ENCODE measurements at places on chromosomes 2 and 18.

DNA sequence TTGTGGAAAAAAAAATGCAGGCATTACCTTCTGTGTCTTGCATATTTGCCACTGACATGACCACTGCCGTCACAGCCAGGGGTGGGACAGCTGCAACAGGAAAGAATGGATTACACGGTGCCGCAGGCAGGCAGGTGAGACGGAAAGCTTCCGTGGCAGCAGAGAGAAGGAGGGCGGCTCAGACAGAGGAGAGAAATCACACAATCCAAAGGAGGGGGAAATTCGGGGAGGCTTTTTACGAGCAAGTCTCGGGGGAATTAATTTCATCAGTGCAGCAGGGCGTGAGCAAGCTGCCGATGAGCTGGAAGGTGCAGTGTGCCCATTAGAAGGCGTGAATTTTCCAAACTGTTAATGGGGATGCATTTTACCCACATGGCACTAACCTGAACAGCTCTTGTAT, 234.8 kb upstream of the PXDN start:
- no peak for DNase-seq

GRCh38 chr2:204900487-204900886, 355.2 kb downstream of the PARD3B start:
- no peak for DNase-seq

GRCh38 chr2:80364524-80365212, 60.1 kb upstream of the LRRTM1 start:
- no peak for DNase-seq

- no peak for DNase-seq
Measured at GRCh38 chr18:44897411-44897810, 216.7 kb downstream of the SETBP1 start.

DNA sequence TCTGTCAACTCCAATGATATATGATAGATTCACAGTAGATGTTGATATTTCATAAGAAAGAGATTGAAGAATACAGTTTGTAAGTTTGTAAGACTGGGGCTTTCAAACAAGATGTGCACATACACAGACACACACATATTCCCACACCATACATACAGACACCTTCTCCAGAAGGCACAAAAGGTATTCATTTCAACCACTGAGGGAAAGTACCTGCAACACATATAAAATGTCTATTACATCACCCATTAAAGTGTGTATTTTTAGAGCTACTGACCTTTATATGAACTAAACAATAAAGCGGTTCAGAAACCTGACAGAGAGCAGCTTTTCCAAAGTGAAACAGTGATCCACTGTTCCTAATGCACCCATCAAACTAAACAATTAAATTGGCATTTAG, 53.3 kb downstream of the CCDC148 start:
- no peak for DNase-seq

DNA sequence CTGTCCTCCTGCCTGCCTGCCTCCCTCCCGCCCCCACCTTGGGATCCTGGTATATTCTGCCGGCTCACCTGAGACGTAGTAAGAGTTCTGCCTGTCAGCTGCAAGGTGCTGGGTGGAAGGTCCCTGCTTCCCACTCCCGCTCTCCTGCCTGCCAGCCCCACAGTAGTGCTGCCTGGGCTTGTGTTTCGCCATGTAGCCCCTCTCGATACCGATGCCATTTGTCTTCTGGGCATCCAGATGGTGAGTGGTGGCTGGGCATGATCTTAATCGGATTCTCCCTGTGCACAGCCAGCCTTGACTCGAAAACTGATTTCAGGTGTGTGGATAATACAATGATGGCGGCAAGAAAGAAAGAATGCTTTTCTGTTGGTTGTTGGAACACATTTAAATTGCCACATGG, 184.9 kb downstream of the AGAP1 start:
- no peak for DNase-seq

GRCh38 chr2:172430678-172431077, 3.3 kb downstream of the ITGA6 start:
- DNase-seq = no peak

- DNase-seq = no peak
Measured at GRCh38 chr2:132597831-132598230, 72.2 kb downstream of the LYPD1 start.

GRCh38 chr2:110804915-110805314, 72.5 kb downstream of the ACOXL start:
- DNase-seq = no peak

GRCh38 chr2:36253086-36253485, 102.5 kb upstream of the CRIM1 start:
- no peak for DNase-seq

- DNase-seq = no peak
Measured at GRCh38 chr2:234147335-234147861, 96.9 kb downstream of the SPP2 start.

DNA sequence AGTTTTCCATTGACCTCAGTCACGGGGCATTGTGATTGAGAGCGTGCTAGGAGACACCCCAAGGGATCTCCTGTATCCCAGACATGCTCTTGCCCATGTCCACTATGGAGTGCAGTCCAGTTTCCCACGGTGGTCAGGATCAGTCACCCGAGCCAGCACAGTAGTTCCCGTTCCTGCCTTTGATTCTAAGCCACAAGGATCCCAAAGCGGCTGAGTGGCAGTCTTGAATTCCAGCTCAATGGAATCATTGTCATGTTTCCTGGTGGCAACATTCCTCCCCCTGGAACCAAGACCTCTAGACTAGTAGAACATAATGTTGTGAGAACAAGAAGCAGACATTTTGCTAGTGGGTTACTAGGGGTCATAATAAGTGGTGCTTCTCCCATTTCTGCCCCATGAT, 154.3 kb downstream of the SEPTIN10 start:
- DNase-seq = no peak

GRCh38 chr2:10190737-10191532, 68.4 kb downstream of the RRM2 start:
- no peak for DNase-seq

DNA sequence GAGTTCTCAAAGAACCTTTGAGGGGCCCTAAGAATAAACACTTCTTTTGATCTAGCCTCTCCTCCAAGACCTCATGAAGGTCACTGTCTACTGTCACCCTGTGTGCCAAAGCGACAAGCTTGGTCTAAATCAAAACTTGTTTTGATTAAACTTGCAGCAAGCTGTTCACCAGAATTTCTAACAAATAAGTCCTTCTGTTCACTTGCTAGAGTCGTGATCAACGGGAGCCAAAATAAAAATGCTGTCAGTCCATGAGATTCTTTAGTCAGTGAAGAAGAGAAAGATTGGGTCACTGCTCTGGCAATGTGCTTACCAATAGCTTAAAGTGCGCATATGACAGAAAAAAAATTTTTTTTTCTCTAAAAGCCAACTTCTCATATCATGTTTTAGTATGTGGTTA, 53.9 kb upstream of the GALNT5 start:
- DNase-seq = no peak

DNA sequence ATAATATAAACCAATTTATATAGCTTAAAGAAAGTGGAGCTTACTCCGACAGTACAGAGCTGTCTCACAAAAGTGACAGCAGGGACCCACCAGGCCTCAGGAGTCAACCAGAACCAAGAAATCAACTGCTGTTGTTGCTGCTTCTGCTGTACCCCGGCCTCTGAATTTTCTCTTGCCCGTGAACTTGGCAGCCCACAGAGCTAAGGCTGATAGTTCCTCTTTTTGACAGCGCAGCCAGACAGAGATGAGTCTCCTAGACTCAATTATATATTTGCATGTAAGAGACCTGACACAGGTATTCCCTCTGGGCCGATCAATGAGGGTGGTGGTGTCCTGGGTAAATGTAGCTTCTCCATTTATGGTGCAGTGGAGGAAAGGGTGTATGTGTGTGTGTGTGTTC, 109.4 kb downstream of the KCTD1 start:
- DNase-seq = no peak

DNA sequence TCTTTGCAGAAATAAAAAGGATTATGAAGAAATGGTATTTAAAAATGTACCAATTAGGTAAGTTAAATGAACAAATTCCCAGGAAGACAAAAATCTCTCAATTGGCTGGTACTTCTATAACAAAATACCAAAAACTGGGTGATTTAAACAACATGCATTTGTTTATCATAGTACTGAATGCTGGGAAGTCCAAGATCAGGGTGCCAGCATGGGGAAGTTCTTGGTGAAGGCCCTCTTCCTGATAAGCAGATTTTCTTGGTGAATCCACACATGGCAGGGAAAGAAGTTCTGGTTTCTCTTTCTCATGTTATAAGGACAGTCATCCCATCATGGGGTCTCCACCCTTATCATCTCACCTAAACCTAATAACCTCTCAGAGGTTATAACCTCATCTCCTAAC, 271.6 kb upstream of the SETBP1 start:
- no peak for DNase-seq

- no peak for DNase-seq
Measured at GRCh38 chr2:144812288-144812687, 292.4 kb upstream of the ZEB2 start.

- DNase-seq = no peak
Measured at GRCh38 chr18:24499814-24500213, 39.4 kb downstream of the HRH4 start.

GRCh38 chr2:200679127-200679526, 93.3 kb downstream of the AOX1 start:
- no peak for DNase-seq

- no peak for DNase-seq
Measured at GRCh38 chr18:63195326-63196159, 124.0 kb downstream of the BCL2 start.

DNA sequence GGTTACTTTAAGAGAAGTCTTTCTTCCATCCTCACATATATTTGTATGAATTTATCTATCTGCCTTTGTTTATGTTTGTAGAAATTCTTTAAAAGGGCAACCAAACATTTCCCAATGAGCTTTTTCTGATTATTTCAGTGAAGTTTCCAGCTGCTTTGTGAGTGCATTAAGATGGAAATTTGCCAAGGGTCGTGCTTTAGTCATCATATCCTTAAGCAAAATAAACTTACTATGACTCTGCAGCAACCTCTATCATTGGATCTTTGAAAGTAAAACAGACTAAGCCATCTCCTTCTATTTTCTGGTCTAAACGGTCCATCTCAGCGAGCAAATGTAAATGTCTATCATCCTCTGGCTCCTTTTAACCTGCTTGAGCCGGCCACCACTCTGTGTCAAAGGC, 489.3 kb downstream of the SOX11 start:
- no peak for DNase-seq

GRCh38 chr18:63936932-63937393, 12.1 kb upstream of the HMSD start:
- no peak for DNase-seq

DNA sequence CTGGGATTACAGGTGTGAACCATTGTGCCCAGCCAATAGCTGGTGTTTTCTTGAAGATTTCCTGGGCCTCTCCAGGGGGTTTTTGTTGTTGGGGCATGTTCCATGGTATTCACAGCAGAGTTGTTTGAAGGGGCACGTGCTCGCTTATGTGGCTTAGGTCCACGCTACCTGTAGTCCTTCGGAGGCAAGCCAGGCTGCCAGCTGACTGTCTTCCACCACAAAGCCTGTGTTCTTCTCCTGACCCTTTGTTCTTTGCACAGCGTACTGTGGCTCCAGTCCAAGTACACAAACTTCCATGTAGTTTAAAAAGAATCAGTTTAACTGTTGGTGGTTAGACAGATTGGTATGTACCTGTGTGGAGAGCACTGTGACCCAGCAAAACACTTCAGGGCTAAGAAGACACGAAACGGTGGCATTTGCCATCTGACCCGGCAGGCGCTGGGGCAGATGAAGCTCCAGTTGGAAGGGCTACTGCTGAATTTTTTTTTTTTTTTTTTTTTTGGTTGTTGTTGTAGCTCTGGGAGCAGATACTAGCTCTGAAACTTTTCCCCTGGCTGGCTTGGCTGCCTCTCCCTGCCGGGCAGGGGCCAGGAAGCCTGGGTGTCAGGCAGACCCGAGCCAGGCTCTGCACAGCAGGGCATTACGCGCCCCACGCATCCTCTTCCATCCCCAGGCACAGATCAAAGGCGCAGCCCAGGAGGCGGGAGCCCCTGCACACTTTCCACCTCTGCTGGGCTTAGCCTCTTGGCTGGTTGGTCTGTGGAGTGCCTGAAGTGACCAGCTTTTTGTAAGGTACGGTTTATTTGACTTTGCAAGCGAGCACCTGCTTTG, 5.7 kb downstream of the GREB1 start:
- no peak for DNase-seq
